ENCODE measurements at places on chromosomes 2 and 18.

- DNase-seq = peak; percentile 90
Observed at GRCh38 chr2:218892693-218893348, 12.2 kb downstream of the WNT10A start.

DNA sequence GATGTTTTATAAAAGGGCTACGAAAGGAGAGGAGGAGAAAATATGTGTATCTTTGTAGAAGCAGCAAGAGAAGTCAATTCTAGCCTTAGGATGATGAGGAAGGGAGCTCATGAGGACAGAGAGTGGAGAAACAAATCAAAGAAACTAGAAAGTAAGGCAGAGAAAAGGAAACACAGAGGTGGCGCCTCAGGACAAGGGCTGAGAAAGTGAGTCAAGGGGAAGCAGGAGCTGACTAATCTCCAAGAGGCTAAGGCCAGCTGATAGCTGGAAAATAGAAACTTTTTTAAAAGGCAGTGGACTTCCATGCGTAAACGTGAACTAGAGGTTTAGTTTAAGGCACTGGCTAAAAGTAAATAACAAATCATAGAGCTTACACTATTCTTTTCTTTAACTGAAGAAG lies 173.3 kb downstream of the ANKRD44 start:
- peak; percentile 55 for DNase-seq

- no peak for DNase-seq
Observed at GRCh38 chr2:70460333-70460732, 93.3 kb downstream of the TGFA start.

- no peak for DNase-seq
Observed at GRCh38 chr2:113283704-113284284, 5.1 kb upstream of the PAX8 start.

GRCh38 chr2:4258563-4258962 lies 555.2 kb downstream of the DCDC2C start:
- no peak for DNase-seq

GRCh38 chr2:12619975-12620374 lies 96.8 kb upstream of the TRIB2 start:
- DNase-seq = no peak

GRCh38 chr2:105889046-105889445 lies 144.3 kb downstream of the NCK2 start:
- DNase-seq = no peak

DNA sequence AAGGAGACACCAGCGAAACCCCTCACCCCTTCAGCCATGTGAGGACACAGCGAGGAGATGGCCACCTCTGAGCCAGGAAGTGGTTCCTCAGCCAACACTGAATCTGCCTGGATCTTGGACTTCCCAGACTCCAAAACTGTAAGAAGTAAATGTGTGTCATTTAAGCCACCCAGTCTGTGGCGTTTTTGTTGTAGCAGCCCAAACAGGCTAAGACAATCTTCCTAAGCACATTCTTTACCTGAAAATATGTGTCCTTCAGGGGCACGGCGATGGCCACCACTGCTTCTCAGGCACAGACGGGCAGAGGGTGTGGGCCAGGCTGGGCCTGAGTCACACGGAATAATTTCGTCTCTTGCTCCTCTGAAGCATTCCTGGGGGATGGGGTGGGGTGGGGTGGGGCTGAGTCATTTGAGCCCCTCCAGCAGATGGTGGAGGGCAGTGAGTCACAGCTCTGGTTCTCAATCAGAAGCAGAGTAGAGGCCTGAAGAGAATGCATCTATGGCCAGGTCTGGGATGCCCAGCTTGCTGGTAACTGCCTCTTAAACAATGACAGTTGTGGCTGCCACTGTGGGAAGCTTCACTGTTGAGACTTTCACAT lies 142.4 kb downstream of the CAPN13 start:
- no peak for DNase-seq

DNA sequence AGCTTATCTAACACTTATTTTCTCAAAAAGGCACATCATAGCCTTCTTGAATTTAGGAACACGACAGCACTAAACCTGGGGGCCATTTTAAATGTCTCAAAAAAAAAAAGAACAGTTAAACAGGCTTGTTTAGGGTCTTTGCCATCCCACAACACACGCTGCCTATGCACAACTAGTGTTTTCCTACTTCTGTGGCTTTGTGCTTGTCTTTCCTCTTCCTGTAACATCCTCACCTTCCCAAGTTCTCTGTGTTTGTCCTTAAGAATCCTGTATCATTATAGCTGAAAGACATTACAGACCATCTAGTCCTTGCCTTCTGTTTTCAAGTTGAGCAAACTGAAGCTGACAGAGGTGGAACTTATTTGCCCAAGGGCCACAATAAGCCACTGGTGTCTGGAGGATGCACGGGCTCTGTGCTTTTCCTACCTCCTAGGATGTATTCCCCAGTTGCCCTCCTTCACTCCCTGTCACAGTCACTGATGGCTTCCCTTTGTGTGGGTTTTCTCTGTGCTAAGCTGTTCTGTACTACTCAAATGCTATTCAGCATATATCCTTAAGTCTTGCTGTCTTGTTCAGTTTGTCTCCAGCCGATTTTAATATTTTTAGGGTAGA lies 22.6 kb downstream of the SNRPD1 start:
- DNase-seq = no peak

DNA sequence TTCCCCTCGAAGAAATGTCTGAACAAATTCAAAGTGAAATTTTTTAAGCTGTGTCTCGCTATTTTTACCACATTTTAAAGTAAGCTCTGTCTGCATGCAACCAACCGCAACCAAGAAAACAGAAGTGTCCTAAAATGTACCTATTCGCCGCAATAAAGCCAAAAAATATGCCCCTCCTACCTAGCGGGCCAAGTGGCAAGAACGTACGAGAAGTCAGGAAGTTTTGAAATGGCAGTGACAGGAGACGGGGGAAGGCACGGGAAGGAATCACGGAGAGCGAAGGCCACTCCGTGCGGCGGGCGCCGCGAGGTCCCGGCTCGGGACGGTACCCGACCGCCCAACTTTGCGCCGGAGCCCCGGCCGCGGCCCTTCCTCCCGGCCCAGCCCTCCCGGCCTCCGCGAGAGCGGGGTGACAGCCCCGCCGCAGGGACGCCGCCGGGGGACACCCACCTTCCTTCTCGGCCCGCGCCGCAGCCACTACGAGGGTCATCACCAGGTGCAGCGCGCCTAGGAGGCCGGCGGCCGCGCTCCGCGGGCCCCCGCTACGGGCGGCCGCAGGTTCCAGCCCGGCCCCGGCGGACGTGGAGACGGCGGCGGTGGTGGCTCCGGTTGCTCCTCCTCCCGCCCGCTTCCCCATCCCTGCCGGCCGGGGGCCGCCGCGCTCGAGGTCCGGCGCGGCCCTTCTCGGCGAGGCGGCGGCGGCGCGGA lies 568 bp downstream of the TMEM131 start:
- DNase-seq = peak; percentile 52

DNA sequence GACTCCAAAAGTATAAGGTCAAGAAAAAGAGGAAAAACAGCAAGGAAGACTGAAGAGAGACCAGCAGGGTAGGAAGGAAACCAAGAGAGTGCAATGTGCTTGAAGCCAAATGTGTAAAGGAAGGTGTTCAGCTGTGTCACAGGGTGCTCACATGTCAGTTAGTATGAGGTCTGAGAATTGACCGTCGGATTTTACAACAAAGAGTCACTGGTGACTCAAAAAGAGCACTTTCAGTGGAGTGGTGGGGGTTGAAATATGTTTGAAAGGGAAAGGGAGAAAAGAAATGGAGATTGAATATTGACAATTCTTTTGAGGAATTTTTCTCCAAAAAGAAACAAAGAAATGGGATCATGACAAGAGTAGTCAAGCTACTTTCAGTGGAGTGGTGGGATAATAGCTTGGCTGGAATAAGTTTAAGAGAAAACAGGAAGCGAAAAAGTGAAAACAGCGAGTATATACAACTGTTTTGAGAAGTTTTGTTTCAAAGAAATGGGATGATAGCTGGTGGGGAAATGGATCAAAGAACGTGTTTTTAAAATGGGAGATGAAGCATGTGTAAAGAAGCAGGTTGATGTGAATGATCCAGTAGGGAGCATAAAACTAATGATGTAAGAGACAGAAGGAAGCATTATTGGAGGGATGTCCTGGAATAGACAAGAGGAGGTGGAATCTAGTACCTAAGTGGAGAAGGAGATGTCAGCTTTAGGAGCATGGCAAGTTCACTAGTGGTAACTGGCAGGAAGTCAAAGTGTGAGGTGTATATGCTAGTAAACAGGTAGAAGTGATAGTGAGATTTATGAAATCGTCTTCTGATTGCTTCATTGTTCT lies 3.6 kb upstream of the TSPYL6 start:
- no peak for DNase-seq

- no peak for DNase-seq
Observed at GRCh38 chr2:69088466-69088865, 75.5 kb downstream of the ANTXR1 start.

- peak; percentile 26 for DNase-seq
Observed at GRCh38 chr18:54086046-54086802, 138.2 kb downstream of the MBD2 start.

DNA sequence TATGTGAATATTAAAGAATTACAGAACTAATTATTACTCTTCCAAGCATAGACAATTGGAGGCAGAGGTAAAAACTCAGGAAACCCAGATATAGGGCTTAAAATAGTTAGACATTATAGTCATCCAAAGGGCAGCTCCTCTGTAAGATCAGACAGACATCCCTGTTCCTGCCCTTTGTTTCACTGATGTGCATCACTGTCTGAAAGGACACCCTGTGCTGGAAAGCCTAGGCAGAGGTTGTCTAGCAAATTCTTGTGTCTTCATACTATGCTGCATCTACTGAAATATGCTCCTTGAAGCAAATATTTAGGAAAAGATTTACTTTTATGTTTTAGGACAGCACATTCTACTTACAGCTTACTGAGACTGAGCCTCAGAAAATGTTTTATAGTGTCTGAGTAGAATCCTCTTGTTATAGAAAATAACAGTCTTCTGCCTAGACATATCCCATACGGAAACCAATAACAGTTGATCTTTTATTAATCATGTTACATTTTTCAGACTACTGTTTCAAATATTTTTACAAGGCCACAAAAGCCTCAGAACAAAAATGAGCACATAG lies 977.3 kb upstream of the CDH2 start:
- DNase-seq = no peak

DNA sequence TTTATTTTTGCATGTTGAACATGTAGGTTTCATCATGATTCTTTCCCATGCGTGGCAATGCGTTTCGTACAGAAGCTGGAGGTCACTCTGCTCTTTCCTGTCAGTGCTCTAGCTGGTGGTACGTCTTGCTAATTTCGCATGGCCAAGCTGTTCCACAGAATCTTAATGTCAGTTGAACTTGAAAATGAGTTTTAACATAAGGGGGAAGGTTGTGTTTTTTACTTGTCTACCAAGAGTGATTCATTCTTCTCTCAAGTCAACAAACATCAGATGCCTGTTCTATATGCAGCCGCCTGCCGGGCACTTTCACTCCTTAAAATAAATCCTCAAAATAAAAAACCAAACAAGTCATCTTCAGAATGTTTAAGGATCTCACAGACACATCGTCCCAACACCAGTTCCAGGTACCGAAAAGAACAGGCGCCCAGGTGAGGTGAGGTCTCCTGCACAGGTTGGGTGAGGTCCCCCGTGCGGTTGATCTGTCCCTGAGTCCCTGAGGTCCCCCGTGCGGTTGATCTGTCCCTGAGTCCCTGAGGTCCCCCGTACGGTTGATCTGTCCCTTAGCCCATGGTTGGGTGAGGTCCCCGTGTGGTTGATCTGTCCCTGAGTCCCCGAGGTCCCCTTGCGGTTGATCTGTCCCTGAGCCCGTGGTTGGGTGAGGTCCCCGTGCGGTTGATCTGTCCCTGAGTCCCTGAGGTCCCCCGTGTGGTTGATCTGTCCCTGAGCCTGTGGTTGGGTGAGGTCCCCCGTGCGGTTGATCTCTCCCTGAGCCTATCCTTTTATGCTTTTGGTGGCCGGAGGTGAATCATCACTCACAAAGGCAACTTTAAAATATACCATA lies 57.0 kb upstream of the KCNG2 start:
- DNase-seq = no peak

- no peak for DNase-seq
Observed at GRCh38 chr2:200026332-200027230, 71.2 kb downstream of the MAIP1 start.

DNA sequence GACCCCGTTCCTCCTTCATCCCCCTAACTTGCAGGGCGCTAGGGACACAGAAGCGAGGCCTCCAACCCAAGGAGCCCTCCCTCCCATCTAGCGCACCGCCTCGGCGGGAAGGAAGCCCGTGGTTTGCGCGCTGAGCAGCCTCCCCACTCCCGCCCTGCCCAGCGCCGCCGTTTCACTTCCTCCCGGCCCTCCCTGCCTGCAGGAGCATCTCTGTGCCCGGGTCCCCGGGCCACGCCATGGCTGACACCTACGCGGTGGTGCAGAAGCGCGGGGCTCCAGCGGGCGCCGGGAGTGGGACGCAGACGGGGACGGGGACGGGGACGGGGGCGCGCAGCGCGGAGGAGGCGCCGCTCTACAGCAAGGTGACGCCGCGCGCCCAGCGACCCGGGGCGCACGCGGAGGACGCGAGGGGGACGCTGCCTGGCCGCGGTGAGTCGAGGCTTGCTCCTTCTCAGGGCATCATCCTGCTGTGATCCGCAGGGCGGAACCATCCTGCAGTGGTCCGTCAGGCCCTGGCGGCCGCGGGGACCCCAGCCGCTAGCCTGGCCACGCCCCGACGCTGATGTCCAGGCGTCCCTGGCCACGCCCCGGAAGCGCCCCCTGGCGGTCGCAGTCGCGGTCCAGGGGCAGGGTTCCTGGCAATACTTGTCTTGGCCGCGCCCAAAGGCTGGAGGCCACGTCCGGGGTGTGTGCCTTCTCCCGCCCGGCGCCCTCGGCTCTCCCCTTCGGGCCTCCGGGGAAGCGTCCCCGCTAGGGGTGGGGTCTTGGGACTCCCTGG lies 16.4 kb downstream of the PTPN18 start:
- peak; percentile 82 for DNase-seq

- peak; percentile 10 for DNase-seq
Observed at GRCh38 chr18:3511980-3512379, 62.0 kb downstream of the TGIF1 start.

GRCh38 chr2:16021611-16022363 lies 81.4 kb downstream of the MYCN start:
- DNase-seq = no peak

DNA sequence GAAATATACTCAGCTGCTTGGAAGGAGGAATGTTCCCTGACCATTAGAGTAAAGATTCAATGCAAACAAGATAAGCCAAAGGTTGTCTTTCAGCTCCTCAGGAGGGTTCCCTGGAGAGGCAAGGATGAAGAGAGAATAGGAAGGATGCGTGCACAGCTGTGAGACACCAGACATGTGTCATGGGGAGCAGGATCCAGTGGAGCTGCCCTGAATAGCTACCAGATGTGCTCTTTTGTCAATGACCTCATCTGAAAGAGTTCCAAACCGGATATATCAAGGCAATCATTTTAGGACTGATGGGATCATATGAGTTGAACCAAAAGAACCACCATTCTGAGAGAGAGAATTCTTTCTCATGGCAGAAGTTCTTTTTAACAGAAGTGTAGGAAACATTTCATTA lies 490.6 kb downstream of the IRS1 start:
- DNase-seq = no peak

DNA sequence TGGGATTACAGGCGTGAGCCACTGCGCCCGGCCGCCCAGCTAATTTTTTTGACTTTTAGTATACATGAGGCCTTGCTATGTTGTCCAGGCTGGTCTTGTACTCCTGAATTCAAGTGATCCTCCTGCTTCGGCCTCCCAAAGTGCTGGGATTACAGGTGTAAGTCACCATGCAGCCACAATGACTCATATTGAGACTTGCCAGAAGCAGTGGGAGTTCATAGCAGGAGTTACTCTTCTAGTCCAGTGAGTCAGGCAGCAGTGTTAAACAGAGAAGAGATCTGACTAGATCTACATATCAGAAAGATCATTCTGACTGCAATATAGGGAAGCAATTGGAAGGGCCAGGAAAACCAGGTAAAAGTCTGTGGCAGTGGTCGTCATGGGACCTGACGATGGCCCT lies 1.5 kb upstream of the FLACC1 start:
- DNase-seq = peak; percentile 28

- DNase-seq = no peak
Observed at GRCh38 chr18:27862041-27862682, 314.8 kb downstream of the CDH2 start.

Data from activated naive CD4-positive, alpha-beta T cell treated with anti-CD3 and anti-CD28 coated beads for 36 hours (primary cell).